ENCODE measurements at places on chromosomes 16 and 17.

DNA sequence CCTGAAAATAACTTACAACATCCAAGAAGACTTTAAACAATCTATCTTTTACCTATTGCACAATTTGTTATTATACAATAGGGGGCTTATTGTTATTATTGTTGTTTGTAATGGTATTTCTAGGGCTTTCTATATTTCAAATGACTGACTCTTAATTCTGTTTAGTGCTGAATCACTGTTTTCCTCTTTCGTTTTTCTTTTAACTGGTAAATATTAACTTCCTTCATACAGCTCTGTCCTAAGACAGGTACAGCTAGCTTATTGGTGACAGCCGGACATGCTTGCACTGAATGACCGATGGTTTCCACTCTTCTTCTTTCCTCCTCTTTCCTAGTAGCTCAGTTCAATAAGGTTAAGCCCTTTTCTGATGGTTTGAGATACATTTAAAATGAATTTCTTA is 11.6 kb downstream of the KRTAP9-7 start:
- DNase-seq, result no peak

DNA sequence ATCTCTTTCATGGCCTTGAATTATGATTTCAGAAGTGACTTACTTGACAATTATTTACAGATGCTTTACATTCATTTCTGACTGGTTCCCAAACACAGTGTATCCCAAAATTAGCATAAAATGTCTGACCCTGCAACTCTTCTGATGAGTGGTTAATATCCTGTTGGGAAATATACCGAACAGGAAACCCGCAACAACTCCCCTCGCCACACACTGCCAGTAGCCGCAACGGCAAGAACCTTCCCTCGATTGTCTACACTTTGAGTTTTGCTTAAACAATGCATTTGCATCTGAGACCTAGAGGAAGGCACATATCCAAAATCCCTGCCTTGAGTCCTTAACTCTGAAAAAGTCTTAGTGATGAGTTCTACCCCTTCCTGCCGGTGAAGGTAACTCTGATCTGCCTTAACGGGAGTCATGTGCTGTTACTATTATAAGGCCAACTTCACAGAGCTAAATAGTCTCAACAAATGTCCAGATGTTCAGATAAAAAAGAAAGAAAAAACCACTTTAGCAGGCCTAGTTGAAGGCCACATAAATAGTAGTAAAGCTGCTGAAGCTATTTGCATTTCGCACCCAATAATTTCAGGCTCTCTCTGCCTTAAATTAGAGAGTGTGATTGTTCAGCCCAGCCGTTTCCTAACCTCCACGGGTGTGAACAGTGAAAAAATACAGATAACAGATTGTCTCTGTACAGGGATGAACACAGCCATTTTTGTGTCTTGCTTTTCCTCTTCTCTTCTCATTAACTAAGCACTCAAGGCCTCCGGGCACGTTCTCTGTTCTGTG is 321.1 kb downstream of the HS3ST3B1 start:
- DNase-seq, result no peak

DNA sequence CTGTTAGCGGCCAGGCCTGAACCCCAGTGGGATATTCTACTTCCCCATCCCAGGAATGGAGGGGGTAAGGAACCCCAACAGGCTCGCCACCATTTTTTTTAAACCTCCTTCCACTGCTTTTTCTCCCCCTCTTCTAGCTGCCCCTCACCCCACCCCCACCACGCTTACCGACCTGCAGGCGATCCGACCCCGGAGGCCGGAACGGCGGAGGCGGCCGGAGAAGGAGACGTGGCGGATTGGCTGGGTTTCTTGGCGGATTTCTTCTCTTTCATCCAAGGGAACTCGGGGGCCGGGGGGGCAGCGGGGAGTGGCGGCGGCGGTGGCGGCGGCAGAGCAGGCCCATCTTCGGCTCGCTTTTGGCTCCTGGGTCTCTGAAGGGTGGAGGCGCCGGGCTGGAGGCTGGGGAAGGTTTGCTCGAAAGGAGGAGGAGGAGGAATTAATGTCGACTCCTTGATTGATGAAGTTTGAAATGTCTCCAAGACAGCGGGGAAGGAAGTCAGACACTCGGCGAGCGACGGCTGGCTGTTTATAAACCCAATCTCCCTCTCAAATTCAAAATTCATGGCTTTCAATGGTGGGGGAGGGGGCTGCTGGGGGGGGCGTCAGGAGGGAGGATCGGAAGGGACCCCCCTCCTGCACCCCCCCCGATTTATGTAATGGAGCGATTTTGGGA is 424 bp downstream of the HOXB2 start:
- peak; percentile 36 for DNase-seq

- no peak for DNase-seq
Observed at GRCh38 chr16:49440156-49441065, 66.8 kb downstream of the C16orf78 start.

DNA sequence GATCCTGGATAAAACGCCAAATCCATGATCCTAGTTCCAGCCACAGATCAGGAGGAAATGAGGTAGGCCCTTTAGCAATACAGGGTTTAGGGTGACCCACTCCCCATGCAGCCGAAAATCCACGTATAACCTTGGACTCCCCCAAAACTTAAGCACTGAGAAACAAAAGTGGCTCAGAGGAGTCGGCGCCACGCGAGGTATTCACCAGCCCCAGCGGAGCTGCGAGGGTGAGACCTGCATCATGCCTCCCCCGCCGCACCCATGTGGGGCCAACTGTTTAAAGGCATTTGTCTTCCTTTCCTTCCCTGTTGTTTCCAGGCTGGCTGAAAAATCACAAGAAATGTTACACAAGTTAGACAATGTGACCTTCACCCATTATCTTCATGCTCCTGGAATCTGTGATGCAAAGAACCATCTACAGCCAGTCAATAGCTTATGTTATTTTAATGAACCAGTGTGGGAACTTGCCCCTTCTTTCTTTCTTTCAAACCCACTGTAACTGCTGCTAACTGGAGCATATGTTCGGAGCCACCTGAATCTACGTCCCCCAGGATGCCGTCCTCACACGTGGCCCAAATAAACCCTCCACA is 98.2 kb upstream of the METRNL start:
- DNase-seq, result no peak

DNA sequence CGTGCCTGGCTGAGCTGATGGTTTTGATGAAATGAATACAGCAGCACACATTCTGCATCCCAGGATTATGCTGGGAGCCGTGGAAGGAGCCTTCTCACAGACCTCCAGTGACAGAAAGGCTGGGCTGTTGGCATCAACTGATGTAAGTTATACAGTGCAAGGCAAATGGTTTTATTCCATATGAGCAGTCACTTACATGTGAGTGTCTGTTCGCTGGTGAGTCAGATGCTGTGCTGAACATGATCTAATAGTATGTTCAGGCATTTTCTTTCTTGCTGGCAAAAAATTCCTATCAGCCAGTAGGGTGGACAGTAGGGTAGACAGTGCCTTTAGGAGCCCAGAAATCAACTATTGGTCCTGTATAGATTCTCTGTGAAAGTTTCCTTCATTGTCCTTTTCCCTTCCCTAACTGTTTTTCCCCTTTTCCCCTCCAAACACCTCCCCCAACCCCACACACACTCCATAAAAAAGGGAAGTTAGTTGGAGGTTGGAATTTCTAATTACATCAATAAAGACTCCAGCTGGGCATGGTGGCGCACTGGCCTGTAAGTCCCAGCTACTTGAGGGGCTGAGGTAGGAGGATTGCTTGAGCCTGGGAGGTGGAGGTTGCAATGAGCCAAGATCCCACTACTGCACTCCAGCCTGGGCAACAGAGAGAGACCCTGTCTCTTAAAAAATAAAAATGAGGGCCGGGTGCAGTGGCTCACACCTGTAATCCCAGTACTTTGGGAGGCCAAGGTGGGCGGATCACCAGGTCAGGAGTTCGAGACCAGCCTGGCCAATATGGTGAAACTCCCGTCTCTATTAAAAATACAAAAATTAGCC is 36.2 kb downstream of the LDHD start:
- DNase-seq, result no peak

- DNase-seq, result peak; percentile 44
Observed at GRCh38 chr17:34542700-34543336, 36.6 kb upstream of the TMEM132E start.

GRCh38 chr17:42153919-42154742 is 658 bp downstream of the RAB5C start:
- DNase-seq, result no peak

DNA sequence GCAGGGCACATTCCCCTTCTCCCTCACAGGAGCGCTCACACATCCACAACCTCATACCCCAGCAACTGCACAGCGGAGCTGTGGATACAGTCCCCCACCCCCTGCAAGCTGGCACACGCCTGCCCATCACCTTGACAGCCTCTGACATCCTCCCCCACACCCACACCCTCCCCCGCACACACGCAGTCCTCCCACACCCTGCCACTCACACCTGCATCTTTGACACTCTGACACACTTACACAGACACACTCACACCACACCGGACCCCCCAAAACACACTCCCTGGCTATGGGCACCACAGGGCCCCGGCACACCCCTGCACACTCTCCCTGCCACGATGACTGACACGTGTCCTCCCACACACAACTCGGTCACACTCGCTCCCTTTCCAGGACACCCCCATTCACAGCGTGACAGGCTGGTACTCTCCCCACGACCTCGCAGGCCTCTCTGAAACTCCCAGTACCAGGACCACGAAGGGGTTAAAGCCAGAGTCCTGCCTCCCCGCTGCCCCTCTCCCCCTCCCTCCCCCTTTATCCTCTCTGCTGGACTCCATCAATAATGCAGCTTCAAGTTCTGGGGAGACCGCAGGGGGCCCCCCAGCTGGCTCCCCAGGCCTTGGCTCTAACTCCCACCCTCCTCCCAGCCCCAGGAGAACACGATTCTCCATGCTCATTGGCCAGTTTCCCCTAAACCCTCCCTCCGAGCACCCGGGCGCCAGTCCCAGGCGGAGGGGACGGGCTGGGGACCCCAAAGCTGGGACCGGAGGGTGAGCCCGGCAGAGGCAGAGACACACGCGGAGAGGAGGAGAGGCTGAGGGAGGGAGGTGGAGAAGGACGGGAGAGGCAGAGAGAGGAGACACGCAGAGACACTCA is at the start of gene PPP1R1B:
Gene PPP1R1B (plus strand): TSS at position 782 of the 876 bp plus-strand sequence. CDS start 441 bp downstream, outside the sequence.
- DNase-seq, result no peak

DNA sequence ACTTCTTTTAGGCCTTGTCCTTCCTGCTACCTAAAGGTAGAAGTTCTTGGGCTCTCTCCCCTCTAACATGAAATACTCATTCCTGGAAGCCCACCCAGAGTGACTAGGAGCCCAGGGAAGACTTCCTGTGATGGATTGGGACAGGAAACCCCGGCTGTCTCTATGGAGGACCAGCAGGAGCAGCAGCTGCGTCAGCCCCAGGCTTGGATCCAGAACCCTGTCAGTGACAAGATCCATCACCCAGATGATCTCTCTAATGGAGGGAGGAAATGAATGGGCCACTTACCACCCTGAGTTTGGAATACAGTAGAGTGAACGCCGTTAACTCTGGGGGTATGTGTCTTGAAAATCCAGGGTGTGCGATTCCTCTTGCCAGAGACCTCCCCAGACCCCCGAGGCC is 195.7 kb upstream of the WSCD1 start:
- no peak for DNase-seq

DNA sequence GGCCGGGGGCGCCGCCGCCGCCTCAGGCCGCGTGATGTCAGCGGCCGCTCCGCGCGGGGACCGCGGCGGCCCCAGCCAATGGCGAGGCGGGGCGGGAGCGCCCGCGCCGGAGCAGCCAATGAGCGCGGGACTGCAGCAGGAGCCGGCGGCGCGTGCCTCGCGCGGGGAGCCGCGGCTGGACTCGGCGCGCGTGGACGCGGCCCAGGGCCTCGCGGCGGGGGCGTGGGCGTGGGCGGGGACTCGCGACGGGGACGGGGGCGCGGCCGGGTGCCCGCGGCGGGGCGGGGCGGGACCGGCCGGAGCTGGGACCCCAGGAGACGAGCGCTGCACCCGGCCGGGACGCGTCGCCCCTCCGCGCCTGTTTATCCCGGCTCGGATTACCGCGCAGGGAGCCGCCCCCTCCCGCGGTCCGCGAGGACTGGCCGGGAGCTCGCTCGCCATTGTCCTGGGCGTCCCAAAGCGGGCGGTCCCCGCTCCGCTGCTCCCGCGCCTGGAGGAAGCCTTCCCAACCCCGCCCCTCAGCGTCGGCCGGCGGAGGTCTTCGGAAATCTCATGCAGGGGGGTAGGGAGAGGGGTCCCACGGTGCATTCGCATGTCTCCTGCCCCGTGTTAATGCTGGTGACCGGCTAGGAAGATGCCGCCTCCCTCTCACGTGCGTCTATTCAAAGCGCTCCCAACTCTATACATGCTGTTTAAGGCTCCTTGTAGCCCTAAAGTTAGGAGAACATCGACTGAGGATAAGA is at the start of gene RNF157:
Gene RNF157 (minus strand): TSS at position 33 of the 743 bp plus-strand sequence. CDS start 253 bp downstream, outside the sequence.
- DNase-seq, result peak; percentile 56

DNA sequence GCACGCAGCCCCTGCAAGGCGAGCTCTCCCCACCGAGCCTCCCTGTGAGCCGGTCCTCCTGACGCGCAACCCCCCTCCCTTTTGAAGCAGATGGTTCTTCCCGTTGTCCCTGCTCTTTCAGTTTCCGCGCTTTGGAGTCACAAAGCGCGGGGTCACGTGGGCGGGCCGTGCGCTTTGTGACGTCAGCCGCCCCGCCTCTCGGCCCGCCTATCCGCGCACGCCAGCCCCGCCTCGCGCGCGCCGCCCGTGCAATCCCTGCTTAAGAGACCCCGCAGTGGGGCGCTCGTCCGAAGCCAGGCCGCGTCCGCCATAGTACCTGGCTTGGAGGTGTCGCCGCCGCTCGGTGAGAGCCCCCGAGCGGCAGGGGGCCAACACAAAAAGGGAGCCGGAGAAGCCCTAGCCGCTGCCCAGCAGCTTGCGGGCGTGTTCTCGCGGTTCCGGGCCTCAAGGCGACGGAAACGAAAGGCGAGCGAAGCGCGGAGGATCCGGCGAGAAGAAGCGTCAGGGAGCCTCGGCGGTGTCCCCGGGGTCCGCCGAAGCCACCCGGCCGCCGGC is at the start of gene RBBP6:
Gene RBBP6 (plus strand): TSS at position 272 of the 555 bp plus-strand sequence. CDS start 1,061 bp downstream, outside the sequence.
- DNase-seq, result peak; percentile 90

DNA sequence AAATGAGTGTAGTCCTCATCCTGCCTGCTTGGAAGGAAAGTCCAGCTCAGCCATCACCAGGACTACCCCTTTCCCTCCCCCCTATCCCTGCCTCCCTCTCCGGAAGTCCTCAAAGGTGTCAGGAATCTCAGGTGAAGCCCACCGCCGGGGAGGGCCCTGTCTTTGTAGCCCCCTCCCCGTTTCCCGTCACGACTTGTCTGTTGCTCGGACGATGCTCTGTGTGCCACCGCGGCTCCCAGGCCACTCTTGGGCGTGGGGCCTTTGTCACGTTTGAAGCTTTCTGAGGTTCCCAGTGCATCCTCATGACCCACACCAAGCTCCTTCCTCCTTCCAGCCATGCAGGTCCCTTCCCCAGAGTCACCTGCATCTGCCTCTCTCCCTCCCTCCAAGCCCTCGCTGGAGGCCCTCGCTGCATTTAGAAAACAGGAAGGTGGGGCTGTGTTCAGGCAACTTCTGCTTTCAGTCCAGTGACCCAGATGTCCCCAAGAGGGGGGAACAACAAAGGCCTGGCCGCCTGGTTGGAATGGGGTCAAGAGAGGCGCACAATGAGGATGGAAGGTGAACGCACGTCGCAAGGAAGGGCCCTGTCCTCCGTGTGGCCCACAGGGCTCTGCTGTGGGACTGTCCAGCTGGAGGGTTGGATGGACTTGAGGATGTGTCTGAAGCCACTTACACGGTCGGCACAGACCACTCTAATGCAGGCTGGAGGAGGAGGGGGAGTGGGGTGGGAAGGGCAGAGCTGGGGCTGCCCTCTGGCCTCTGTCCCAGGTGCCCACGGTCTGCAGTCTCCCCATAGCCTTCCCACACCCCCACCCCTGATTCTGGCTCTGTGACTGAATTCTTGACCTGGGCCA is 59.9 kb downstream of the OR1D5 start:
- DNase-seq, result no peak

- DNase-seq, result no peak
Observed at GRCh38 chr17:58503866-58504265, 10.6 kb downstream of the MTMR4 start.
